Naive thymus-derived CD8-positive, alpha-beta T cell (primary cell): ENCODE measurements at places on chromosomes 5 and 9.
A peak's percentile ranks its signal among the peaks of the same experiment; 100 is the strongest.

- no peak overlapping the region for H3K27ac ChIP-seq
- DNase-seq = peak; percentile 35
- H3K36me3 ChIP-seq = no peaks in the 10 kb centered on the region
- H3K27me3 ChIP-seq = peaks cover 52% of the 10 kb centered on the region
- peaks cover 9% of the 10 kb centered on the region for H3K4me1 ChIP-seq
Measured at GRCh38 chr5:6686915-6687409, 26.3 kb upstream of the TENT4A start.

DNA sequence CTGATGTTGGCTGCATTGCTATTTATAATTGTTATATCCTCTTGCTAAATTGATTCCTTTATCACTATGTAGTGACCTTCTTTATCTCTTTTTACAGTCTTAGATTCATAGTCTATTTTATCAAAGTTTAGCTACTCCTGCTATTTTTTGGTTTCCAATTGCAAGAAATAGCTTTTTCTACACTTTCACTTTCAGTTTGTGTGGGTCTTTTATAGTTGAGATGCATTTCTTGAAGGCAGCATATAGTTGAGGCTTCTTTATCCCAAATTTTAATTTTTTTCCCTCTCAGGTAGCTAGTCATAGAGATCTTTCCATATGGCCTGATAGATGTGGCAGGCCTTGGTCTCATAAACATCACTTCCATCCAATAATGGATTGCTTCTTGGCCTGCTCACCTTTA lies 228.5 kb downstream of the COMMD10 start:
- no peaks in the 10 kb centered on the region for H3K4me1 ChIP-seq
- no peaks in the 10 kb centered on the region for H3K27me3 ChIP-seq

GRCh38 chr5:31137676-31138075 lies 55.8 kb upstream of the CDH6 start:
- no peaks in the 10 kb centered on the region for H3K36me3 ChIP-seq
- H3K27ac ChIP-seq = no peak overlapping the region
- no peak for DNase-seq
- no peak overlapping the region for H3K4me3 ChIP-seq
- H3K4me1 ChIP-seq = no peaks in the 10 kb centered on the region

GRCh38 chr5:60634051-60634450 lies 65.9 kb downstream of the DEPDC1B start:
- no peaks in the 10 kb centered on the region for H3K36me3 ChIP-seq
- DNase-seq = no peak
- no peaks in the 10 kb centered on the region for H3K4me1 ChIP-seq
- no peak overlapping the region for H3K27ac ChIP-seq

DNA sequence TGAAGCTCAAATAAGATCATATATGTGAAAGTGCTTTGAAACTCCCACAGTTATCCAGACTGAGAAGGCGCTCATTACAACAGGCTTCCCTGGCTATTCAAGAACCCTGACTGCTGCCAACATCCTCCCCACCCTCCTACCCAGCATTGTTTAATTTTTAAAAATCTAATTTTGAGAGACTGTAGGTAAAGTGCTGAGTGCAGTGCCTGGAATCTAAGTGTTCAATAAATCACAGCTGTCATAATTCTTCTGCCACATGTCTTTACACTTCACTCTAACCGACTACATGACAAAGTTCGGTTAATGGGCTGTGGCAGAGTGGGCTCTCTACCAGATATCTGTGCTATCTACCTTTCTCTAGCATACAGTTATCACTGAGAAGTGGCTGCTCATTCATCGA lies 255.6 kb upstream of the C9orf72 start:
- no peak for DNase-seq
- H3K4me3 ChIP-seq = no peak overlapping the region
- no peaks in the 10 kb centered on the region for H3K27me3 ChIP-seq
- H3K27ac ChIP-seq = no peak overlapping the region

DNA sequence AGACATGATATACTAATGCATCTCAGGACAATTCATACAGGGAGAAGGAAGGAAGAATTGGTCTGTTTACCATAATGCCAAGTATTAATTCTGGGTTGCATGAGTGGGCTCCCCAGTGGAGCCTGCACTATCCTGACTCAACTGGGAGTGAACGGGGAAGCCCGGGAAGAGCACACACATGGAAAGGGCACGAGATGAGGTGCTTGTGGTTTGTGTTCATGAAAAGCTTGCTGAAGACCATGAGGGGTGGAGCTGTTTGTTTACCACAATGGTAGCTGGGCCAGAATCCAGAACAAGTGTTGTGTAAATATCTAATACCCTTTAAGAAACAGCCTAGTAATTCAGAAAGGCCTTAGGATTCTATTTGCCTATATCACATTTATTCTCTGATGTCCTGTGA lies 44.6 kb downstream of the POC5 start:
- no peak for DNase-seq
- H3K27me3 ChIP-seq = no peaks in the 10 kb centered on the region
- H3K27ac ChIP-seq = no peak overlapping the region
- H3K4me3 ChIP-seq = no peak overlapping the region

- no peak overlapping the region for H3K27ac ChIP-seq
- no peak for DNase-seq
- H3K36me3 ChIP-seq = peaks cover 36% of the 10 kb centered on the region
- no peaks in the 10 kb centered on the region for H3K4me1 ChIP-seq
- no peaks in the 10 kb centered on the region for H3K27me3 ChIP-seq
Measured at GRCh38 chr5:61084658-61085057, 77.6 kb downstream of the SMIM15 start.

DNA sequence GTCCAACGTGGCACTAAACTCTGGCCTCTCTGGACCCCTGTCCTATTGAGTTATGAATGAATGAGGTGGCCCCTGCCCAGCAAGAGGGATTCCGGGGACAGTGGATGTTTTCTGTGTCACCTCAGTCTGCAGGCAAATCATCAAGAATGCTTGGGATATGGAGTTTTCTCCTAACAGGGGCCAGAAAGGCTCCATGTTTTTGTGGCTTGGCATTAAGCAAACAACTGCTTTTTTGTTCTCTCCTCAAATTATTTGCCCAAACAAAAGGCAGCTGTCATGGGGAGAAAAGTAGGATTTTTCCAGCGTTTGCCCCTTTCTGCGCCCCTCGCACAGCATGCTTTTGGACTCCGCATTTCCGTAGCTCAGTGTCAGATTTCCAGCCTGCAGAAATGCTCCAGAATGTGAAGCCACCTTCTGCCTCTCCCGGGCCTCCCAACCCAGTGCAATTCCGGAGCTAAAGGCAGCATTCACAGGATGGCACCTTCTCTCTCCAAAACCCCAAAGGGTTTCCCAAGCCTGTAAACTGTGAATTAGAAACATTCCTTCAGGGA lies 553.3 kb downstream of the CCDC171 start:
- no peak overlapping the region for H3K4me3 ChIP-seq
- H3K4me1 ChIP-seq = no peaks in the 10 kb centered on the region
- no peak for DNase-seq
- H3K27me3 ChIP-seq = no peaks in the 10 kb centered on the region
- no peaks in the 10 kb centered on the region for H3K36me3 ChIP-seq

- H3K36me3 ChIP-seq = no peaks in the 10 kb centered on the region
- H3K4me1 ChIP-seq = no peaks in the 10 kb centered on the region
- H3K4me3 ChIP-seq = no peak overlapping the region
- no peak for DNase-seq
Measured at GRCh38 chr9:90898228-90898627, 96.6 kb downstream of the SYK start.

DNA sequence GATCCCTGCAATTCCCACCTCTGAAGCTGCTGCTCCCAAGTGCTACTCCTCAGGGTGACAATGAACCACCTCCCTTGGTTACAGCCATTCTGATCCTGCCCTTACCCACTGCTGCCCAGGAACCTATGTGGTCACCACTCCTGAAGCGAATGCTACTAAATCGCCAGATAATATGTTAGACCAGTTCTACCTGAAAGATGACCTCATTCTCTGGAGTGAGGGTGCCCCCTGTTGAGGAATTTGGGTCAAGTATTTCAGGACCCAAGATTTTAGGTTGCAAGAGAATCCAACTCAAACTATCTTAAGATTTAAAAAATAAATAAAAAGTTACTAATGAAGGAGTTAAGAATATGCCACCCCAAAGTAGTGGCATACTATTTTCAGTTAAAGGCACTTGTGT lies 5.8 kb upstream of the SNAPC3 start:
- H3K36me3 ChIP-seq = no peaks in the 10 kb centered on the region
- no peaks in the 10 kb centered on the region for H3K27me3 ChIP-seq
- no peak overlapping the region for H3K27ac ChIP-seq
- DNase-seq = peak; percentile 33
- H3K4me1 ChIP-seq = peaks cover 1% of the 10 kb centered on the region

DNA sequence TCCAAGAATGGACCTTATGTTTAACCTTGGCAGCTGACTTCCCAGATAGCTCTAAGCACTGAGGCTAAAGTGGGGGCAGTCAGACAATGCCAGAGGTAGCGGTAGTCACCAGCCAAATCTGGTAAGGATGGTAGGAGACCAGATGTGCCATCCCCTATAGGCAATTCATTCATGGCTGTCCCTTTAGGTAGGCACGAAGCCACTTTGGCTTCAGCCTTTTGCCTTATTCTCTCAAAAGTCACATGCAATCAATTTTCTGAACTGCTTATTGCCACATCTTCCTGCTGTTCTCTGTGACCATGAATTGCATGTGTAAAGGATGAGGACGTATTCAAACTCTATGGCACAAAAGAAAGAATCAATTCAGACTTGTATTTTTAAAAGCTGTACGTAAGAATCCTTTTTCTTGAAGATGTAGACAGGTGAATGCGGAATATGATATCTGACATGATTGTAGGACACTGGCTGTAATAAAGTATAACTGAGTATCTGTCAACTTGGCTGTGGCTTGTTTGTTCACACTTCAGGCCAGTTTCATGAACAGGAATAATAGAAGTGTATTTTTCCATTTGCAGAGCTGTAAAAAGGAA lies 611.7 kb downstream of the NR2F1-AS1 start:
- no peaks in the 10 kb centered on the region for H3K27me3 ChIP-seq
- no peaks in the 10 kb centered on the region for H3K36me3 ChIP-seq
- no peaks in the 10 kb centered on the region for H3K4me1 ChIP-seq
- H3K4me3 ChIP-seq = no peak overlapping the region
- DNase-seq = no peak
- no peak overlapping the region for H3K27ac ChIP-seq

GRCh38 chr5:124707520-124707919 lies 38.9 kb downstream of the ZNF608 start:
- no peak overlapping the region for H3K27ac ChIP-seq
- DNase-seq = no peak
- H3K4me3 ChIP-seq = no peak overlapping the region
- no peaks in the 10 kb centered on the region for H3K4me1 ChIP-seq

- H3K27ac ChIP-seq = no peak overlapping the region
- no peaks in the 10 kb centered on the region for H3K27me3 ChIP-seq
- H3K4me1 ChIP-seq = no peaks in the 10 kb centered on the region
- DNase-seq = no peak
- H3K36me3 ChIP-seq = no peaks in the 10 kb centered on the region
Measured at GRCh38 chr5:33322632-33323031, 118.1 kb upstream of the TARS1 start.

GRCh38 chr5:41683181-41683580 lies 172.8 kb upstream of the PLCXD3 start:
- no peak overlapping the region for H3K4me3 ChIP-seq
- no peak for DNase-seq
- H3K27me3 ChIP-seq = peaks cover 10% of the 10 kb centered on the region
